ENCODE measurements at places on chromosomes 5 and 9. TPM values are rescaled to one million over a fixed set of nuclear protein-coding genes. Genes with fewer than 3 reads are reported as not detected.

- no peak for DNase-seq
Measured at GRCh38 chr9:117737721-117738226, 33.6 kb downstream of the TLR4 start.

SVEP1 gene
- 140 TPM for total RNA-seq

- DNase-seq, result no peak
Measured at GRCh38 chr9:100104314-100104713, 5.3 kb downstream of the INVS start.

ARL14EPL gene
- total RNA-seq, result not detected

SEMA6A gene
- 43.4 TPM for total RNA-seq

LECT2 gene
- not detected for total RNA-seq

DNA sequence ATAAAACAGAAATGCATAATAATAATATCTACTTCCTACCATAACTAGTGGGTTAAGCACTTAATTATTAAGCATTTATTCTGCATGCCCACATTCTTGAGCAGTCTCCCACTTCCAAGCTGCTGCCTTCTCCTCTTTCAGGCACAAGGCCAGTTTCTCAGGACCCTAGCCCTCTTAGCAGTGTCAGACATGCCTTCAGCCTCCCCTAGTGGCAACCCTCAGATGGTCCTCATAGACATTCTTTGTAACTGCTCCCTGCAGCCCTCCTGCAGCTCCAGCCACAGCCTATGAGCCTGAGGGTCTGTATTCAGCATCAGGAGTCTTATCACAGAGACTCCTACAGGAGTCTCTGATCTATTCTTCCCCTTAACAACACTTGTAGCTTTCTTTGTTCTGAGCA, 3.9 kb downstream of the IL9 start:
- no peak for DNase-seq

- DNase-seq, result no peak
Measured at GRCh38 chr9:76575761-76576160, 116.8 kb downstream of the GCNT1 start.

- DNase-seq, result no peak
Measured at GRCh38 chr5:79791843-79792242, 102.2 kb downstream of the CMYA5 start.

DNA sequence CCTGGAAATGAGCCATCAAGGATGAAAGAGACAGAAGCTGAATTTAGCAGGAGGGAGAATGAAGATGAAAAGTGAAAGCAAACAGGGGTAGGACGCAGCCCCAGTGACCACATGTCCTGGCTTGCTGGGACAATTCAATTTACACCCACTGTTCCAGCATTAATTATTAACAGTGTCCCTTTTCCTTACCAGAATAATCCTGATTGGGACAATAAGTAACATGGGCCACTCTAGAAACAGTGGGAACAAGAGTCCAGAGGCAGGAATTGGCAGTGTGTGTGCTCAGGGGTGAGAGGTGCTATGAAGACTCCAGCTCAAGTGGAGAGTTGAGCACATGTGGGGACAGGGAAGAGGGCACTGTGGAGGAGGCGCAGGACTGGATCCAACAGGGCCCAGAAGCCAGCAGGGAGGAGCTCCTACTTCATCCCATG, 147.1 kb downstream of the C5orf15 start:
- DNase-seq, result no peak

- DNase-seq, result no peak
Measured at GRCh38 chr9:94802793-94803192, 76.3 kb downstream of the AOPEP start.

ZNF454 gene
- total RNA-seq, result 2.1 TPM

GRCh38 chr5:91357806-91358205, 25.3 kb downstream of the ARRDC3 start:
- no peak for DNase-seq

DOCK8 gene
- 33.3 TPM for total RNA-seq

GRCh38 chr5:128271071-128271470, 187.5 kb downstream of the SLC12A2 start:
- DNase-seq, result no peak

PLEKHG4B gene
- total RNA-seq, result not detected

DNA sequence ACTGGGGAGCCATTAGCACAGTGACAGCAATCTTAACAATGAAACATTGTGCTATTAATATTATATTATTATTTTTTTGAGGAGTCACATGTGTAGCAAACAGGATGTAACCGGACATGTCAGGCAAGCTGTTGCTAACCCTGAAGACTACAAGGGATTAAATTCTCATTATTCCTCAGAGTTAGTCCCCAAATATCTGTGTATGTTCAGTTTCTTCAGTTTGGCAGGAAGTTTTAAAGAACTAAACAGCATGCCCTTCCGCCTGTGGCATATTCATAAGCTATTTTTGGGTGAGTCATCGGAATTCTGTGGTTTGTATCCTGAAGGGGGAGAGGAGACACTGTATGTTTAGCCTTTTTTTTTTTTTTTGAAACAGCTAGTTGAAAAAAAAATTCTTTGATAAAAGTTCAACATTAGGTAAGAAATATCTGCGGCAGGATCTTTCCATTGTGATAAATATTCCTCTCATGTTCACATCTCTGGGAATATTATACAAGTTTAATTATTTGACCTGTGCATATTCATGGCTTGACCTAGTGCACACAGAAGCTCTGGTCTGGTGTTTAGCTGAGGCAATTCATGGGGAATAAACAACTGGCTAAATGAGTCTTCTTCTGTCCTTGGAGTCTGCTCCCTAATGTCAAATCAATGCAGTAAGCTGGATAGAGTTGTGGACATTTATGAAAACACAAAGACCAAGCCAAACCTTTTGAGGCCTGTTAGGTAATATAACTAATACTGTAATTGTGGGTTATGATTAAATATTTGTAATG, 202.7 kb upstream of the CDKN2B start:
- DNase-seq, result no peak

SLC46A2 gene
- total RNA-seq, result not detected

GRCh38 chr9:3510796-3511195, 15.0 kb downstream of the RFX3 start:
- DNase-seq, result no peak

PITX1 gene
- total RNA-seq, result not detected

GRCh38 chr5:154734370-154735248, 20.6 kb upstream of the LARP1 start:
- DNase-seq, result no peak

DNA sequence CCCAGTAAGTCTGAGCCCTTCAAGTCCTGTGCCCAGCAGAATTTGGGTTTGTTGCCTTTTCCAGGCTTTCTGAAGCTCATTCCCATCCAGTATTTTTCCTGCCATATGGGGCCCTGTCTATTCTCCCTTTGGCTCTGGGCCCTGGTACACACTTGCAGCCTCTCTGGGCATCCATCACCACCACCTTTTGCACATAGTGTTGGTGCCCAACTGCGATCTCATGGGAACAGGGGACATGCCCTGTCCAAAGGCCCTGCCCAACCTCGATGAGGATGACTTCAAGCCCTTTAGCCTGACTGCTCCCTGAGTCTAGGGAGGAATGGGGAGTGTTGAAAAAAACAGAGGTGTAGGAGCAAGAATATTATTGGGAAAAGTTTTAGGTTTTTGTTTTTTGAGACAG, 11.5 kb downstream of the RGS3 start:
- no peak for DNase-seq

- no peak for DNase-seq
Measured at GRCh38 chr9:6195714-6196360, 19.8 kb upstream of the IL33 start.

IFNA4 gene
- not detected for total RNA-seq

DNA sequence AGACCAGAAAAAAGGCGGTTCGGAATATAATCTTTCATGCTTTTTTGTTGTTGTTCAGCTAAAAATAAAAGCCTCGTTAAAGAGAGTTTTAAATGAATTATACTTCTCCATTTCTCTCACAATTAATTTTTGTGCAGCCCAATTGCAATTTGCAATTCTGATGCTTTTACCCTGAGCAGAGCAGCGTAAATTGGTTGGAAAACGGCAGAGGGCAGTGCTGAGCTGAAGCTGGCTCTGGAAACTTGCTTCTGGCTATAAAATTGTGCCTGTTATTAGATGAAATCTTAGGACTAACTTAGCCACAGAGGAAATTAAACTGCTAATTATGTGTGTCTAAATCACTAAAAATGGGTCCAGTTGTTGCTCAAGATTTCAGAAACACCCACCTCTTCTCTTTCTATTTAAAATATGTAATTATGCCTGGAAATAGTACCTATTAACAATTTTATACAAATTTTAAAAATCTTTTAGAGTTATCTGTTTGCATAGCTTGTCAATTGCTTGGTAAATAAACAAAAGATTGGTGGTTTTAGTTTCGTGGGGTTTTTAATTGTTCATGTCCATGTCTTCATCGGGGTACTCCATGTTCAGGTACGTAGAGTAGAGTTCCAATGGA, 441.8 kb upstream of the TLE4 start:
- no peak for DNase-seq

DNA sequence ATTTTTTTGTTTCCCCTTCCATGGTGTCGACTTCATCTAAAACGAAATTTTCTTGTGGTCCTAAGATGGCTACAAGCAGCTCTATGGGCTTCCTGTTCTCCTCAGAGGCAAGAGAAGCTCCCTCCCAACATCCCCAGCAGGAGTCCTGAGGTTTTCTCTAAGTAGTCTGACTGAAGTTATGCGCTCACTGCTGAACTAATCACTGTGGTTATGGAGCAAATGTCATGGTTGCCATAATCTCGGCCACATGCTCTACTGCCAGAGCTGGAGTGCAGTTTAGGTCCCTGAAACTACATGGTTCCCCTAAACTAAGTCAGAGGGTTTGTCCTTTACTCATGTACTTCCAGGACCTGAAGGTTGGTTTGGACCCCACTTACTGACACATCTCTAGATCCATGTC, 68.0 kb upstream of the MAMDC2 start:
- no peak for DNase-seq

DNA sequence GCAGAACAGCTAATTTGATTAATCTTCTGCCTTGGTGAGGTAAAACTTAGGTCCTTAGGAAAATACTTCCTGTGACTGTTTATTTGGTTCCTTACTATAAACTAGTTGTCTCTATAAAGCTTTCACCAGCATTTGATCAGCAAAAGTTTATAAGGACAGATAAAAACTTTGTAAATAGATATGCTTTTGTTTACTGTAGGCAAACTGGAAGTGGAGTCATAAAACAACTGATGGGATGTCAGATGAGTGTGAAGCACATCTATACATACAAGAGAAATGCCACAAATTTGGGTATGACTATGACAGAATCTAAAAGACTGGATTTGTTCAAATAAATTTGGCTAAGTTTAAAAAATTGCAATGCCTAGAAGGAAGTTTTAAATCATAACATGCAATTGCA, 5.5 kb downstream of the PTGER4 start:
- DNase-seq, result no peak

DNA sequence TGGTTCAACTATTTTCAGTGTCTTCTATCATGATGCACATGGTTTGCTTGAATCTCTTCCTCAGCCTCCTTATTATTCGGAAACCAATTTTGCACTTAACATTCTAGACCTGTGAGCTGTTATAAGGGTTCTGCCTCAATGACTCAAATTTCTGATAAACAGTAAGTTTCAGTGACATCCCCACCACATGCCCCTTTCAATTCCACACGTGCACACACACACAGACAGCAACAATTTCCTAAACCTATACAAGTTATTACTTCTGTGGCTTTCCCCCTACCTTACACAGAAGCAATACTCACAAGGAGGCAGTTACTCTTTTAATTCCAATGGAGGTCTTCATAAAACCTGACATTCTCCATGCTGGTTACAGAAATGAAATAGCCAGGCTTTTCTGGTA, 102.4 kb downstream of the ELAVL2 start:
- no peak for DNase-seq

DNA sequence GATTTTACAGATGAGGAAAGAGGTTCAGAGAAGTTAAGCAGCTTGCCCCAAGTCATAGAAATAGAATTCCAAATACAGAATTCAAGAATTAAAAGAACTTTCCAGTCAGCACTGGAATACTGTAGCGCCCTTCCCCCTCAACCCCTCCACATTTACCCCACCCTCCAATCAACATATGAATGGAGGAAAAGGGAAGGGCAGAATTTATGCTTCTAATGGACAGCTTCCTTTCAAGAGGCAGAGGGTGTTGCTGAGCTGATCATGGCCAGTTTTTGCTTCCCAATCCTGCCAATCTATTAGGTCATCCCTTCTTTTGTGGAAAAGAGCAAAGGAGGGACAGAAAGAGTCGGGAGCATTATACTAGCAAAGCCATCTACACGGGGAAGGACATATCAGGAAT, 39.1 kb upstream of the ANKRD31 start:
- DNase-seq, result no peak

- DNase-seq, result no peak
Measured at GRCh38 chr5:66976108-66976507, 220.5 kb downstream of the CD180 start.

- DNase-seq, result no peak
Measured at GRCh38 chr5:137073189-137073588, 425.9 kb downstream of the SPOCK1 start.

DNA sequence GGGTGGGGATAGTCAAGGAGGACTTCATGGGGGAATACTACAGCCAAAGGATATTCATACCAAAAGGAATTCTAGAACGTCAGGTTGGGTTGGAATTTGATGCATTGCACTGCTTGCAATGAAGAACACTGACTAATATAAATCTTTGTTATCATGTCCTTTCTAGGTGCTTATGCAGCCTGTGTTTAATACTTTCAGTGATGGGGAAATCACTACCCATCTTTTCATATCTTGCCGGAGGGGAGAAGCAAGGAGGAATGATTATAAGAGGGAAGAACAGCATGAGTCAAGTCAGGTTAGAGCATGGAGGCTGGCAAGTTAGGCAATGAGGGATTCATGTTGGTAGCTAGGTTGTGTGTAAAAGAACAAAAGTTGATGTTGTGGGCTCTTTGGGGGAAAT, 5.1 kb upstream of the CCDC69 start:
- DNase-seq, result no peak

DNA sequence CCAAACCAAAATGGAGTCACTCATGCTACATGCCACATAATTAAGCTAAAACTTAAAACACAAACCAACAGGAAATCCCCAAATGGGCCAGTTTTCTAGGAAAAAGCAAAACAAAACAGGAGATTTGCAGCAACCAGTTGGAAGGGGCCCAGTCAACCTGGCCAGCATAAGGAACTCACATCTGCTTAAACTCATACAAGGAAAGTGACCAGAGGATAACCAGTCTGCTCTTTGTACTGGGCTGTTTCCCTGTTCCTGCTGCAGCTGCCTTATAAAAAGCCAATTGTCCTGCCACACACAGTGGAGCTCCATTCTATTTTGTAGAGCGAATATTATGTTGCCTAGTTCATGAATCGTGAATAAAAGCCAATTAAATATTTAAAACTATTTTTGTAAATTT, 29.5 kb upstream of the PTPDC1 start:
- no peak for DNase-seq

- no peak for DNase-seq
Measured at GRCh38 chr9:97525451-97525850, 24.0 kb downstream of the TMOD1 start.
